ENCODE measurements at places on chromosomes 5 and 9. TPM values are rescaled to one million over a fixed set of nuclear protein-coding genes. Genes with fewer than 3 reads are reported as not detected.

The CCDC152 gene
- 1.2 TPM for total RNA-seq

The NEUROG1 gene
- total RNA-seq, result not detected

The PCDHB8 gene
- 5.3 TPM for total RNA-seq

The MCTP1 gene
- 45.9 TPM for total RNA-seq

The KLF4 gene
- total RNA-seq, result 3.2 TPM

The TMEFF1 gene
- 14.8 TPM for total RNA-seq

The PCDHA9 gene
- total RNA-seq, result 1.1 TPM

The F12 gene
- total RNA-seq, result 3.0 TPM

The TIGD6 gene
- 6.2 TPM for total RNA-seq

DNA sequence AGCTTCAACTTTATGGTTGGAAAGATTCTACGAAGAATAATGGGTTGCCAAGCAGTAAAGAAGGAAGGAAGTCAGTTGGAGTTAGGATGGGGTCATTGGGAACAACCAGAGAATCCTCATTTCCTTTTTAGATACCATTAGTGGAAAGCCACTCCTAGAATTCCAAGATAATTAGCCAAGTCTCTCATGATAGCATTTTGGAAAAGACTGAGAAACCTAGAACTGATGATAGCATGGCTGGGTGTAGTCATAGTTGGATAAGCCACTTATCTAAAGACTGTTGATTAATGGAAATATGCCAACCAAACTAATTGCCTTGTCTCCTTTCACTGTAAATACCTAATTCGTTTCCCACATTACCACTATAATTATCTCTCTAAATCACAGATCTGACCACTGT, 377.0 kb downstream of the GLIS3 start:
- DNase-seq, result peak; percentile 51

DNA sequence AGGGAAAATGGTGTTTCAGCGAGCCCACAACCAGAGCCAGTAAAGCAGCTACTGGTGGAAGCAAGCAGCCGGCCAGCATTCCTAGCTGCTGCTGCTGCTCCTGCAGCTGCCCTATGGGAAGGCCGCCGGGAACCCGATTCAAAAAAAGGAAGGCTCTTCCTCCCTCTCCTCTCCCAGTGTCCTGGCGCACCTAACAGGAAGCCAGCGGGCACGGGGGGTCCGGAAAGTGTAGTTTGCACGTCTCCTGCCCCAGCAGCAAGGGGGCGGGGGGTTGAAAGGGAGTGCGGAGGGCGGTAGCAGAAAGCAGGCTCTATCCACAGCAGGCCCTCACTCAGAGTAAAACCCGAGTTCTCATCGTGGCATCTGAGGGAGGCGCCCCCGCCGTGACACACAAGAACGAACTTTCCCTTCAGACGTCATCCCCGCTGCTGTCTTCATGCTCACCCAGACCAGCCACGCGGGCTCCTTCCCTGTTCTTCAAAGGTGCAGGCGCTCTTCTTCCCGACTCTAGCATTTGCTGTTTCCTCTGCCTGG, 16.5 kb downstream of the GRXCR2 start:
- DNase-seq, result peak; percentile 79

DNA sequence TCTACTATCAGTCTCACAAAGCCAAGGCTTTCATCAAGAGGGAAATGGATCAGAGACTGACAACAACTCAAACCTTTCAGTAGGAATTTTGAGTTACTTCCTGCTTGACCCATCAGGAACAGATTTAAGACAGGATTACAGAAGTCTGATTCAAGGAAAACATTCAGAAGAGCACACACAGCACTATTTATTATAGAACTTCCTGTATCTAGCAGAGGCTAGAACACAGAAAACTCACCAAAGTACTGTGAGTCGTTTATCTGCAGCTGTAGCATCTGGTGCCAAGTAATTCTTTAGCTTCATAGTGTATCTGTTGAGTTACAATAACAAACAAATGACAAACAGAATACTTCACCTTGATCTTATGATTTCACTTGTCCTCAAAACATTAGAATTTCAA, 13.8 kb downstream of the LEAP2 start:
- no peak for DNase-seq

DNA sequence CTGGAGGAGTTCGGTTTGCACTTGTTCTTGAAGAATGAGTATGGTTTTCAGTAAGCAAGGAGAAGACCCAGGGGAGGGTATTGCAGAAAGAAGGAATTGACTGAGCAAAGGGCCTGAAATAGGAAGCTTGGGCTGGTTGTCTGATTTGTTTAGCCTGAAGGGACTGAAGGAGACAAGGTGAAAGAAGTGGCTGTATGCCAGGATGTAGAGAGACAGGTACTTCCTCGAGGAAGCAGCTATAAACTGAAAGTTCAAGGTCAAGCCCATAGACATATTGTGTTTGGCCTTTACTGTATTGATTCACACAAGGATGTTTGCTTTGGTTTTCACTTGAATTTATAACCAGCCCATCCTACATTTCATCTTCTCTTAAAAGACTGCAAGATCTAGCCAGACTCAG, 183.1 kb downstream of the PALM2AKAP2 start:
- DNase-seq, result no peak

DNA sequence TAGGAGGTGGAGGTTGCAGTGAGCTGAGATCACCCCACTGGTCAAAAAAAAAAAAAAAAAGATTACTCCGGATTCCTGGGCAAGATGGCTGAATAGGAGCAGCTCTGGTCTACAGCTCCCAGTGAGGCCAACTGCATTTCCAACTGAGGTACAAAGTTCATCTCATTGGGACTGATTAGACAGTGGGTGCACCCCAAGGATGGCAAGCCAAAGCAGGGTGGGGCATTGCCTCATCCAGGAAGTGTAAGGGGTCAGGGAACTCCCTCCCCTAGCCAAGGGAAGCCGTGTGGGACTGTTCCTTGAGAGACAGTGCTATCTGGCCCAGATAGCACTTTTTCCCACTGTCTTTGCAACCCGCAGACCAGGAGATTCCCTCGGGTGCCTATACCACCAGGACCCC, 70.7 kb downstream of the CARTPT start:
- no peak for DNase-seq

GRCh38 chr5:157471709-157472108, 11.7 kb downstream of the NIPAL4 start:
- DNase-seq, result no peak

GRCh38 chr5:36173426-36173825, 21.5 kb downstream of the SKP2 start:
- no peak for DNase-seq

DNA sequence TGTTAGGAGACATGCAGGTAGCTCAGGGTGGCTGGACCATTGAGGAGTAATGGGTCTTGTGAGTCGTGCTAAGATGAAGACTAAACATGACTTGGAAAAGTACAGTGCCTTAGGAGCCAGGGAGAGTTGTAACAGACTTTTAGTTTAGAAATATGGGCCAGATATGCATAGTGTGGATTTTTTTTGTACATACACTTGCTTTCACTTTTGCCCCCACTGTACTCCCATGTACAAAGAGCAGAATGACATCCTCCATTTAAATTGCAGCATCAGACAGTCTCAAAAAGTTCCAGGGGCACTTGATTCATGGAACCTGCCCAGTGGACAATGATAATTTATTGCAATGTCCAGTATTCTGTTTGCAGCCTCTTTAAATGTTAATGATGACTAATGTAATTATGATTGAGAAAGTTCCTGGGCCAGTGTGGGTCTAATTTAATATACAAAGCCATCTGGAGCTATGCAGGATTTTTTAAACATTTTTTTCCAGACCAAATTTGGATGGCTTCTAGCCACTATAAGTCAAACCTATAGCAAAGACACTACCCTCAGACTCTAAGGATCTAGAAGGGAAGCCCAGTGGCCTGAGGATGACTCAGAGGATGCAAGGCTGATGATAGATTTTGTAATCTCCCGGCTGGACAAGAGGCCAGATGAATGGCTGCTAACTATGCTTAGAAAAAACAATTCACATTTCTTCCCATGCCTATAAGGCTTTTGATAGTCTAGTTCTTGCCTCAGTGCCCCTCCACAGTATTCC, 80.1 kb downstream of the TRPC7 start:
- DNase-seq, result no peak

- DNase-seq, result no peak
Observed at GRCh38 chr9:72065076-72065475, 4.7 kb upstream of the C9orf57 start.

DNA sequence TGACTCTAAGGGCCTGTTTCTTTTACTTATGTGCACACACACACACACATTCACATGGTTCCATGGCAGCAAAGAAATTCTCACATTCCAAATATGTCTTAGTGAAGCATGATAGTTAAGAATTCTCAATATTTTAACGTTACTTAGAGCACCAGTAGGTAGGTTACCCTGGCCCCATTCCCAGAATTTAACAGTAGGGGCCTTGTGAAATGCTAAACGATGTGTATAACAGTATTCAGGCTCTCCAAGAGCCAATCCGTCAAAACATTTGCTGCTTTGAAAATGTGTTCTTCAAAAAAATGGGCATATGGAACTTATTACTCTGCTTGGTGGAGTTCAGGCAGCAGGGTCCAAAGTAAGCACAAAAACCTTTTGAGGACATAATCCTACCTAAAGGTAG, 93.7 kb upstream of the DAB2 start:
- DNase-seq, result peak; percentile 96

DNA sequence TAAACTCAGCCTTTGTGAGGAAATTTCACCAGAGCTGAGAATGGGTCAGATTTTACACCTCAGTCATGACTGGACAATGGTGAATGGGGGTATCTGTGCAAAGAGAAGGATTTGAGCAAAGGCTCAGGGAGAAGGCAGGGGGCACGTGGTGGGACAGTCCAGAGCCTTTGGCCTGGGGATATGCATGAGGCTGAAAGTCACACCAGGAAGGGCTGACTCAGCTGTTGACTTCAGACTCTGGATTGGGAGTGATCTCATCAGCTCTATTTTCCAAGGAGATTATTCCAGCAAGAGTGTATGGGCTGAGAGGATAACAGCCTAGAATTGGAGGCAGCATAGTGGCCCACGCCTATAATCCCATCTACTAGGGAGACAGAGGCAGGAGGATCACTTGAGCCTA, 53.6 kb downstream of the SAXO1 start:
- DNase-seq, result peak; percentile 23

DNA sequence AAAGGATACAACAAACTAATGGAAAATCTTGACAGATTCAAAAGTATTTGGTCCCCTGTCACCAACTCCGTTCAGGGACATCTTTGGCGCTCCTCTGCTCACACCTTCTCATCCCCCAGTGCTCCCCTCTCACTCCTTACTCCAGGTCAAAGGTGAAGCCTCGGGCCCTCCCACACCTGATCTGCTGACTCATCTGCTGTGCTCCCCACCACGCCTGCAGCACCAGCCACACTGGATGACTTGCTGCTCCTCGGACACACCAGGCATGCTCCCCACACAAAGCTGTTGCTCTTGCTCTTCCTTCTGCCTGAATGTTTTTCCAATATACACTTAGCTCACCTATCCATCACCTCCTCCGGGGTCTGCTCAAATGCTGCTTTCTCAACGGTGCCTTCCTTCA, 123.4 kb downstream of the ESM1 start:
- peak; percentile 29 for DNase-seq

DNA sequence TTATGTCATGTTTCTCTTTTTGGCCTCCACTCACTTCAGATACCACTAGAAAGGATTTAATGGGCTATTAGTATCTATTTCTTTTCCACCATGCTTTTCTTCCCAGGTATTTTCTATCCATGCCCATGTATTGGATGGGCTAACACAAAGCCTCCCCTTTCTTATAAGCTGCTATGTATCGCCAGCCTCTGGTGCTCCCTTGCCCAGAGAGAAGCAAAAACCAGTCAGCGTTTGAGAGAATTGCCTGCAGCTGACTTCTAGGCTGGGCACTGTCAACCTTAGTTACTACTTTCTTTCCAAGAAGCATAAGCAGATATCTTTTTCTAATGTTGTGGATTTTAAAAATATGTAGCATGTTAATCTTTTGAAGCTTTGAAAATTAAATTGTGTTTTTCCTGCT, 30.2 kb upstream of the HSPB3 start:
- no peak for DNase-seq

DNA sequence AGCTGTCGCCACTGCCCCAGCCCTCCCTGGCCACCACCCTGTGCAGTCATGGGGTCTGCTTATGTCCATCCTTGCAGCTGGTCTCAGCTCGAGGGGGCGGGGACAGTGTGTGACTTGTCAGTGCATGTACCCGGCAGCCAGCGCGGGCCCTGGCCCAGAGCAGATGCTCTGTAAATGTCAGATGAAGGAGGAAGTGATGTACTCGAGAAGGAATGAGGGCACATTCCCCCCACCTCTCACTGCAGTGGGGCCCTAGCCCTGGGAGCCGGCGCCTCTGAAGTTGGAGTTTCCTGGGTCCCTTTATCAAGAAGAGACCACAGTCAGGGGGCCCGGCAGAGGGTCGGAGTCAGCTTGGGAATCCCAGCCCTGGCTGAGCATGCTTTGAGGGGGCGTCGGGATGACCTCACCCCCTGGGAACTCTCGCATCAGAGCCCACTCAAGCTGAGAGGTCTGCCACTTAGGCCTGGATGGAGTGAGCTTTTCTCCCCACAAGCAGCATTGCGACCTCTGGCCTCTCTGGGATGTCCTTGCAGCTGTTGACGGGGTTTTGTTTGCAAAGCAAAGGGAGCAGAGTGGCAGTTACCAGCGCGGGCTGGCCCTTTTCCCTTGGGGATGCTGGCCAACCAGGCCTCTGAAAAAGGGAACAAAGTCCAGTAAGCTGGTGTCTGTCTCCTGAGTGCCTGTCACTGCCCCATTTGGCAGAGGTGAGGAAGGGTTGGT, 19.0 kb downstream of the NEURL1B start:
- peak; percentile 84 for DNase-seq

- no peak for DNase-seq
Observed at GRCh38 chr5:76472335-76473008, 69.4 kb downstream of the IQGAP2 start.

GRCh38 chr5:137374110-137374714, 124.9 kb downstream of the SPOCK1 start:
- DNase-seq, result no peak
